ENCODE measurements at places on chromosomes 16 and 17. TPM values are rescaled to one million over a fixed set of nuclear protein-coding genes. Genes with fewer than 3 reads are reported as not detected.

- DNase-seq, result no peak
Observed at GRCh38 chr17:39235555-39236449, 10.1 kb upstream of the STAC2 start.

- no peak for DNase-seq
Observed at GRCh38 chr16:16830973-16831372, 452.0 kb downstream of the NPIPA7 start.

- DNase-seq, result no peak
Observed at GRCh38 chr16:27749547-27749875, 199.6 kb downstream of the KATNIP start.

DNA sequence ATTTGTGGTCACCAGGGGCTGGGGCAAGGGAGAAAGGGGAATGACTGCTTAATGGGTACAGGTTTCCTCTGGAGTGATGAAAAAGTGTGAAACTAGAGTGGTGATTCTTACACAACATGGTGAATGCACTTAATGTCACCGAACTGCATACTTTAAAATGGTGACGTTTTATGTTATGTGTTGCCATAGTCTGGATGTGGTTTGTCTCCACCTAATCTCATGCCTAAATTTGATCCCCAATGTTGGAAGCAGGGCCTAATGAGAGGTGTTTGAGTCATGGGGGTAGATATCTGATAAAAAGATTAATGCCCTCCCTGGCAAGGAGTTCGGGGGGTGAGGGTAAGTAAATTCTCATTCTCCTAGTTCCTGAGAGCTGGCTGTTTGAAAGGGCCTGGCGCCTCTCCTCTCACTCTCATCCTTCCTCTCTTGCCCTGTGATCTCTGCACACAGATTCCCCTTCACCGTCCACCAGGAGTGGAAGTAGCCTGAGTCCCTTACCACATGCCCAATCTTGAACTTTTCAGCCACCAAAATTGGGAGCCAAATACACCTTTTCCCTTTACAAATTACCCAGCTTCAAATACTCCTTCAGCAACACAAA is 15.3 kb downstream of the XPO6 start:
- DNase-seq, result no peak

DNA sequence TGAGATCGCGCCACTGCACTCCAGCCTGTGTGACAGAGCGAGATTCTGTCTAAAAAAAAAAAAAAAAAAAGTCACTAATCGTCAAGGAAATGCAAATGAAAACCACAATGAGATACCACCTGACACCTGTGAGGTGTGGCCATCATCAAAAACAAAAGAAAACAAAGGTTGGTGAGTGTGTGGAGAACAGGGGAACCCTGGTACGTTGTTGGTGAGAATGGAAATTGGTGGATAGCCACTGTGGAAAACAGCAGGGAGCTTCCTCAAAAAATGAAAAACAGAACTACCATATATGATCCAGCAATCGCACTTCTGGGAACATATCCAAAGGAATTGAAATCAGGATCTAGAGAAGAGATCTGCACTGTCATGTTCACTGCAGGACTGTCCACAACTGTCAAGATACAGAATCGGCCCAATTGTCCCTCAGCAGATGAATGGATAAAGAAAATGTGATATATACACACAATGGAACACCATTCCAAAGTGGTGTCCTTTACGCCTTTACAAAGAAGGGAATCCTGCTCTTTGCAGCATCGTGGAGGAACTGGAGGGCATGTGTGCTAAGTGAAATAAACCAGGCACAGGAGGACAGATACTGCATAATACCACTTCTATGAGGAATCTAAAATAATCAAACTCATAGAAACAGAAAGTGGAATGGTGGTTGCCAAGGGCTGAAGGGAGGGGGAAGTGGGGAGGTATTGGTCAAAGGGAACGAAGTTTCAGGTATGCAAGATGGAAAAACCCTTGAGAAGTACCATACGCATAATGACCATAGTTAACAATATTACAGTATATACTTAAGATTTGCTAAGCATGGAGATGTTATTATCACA is 63.5 kb upstream of the PLCG2 start:
- no peak for DNase-seq

DNA sequence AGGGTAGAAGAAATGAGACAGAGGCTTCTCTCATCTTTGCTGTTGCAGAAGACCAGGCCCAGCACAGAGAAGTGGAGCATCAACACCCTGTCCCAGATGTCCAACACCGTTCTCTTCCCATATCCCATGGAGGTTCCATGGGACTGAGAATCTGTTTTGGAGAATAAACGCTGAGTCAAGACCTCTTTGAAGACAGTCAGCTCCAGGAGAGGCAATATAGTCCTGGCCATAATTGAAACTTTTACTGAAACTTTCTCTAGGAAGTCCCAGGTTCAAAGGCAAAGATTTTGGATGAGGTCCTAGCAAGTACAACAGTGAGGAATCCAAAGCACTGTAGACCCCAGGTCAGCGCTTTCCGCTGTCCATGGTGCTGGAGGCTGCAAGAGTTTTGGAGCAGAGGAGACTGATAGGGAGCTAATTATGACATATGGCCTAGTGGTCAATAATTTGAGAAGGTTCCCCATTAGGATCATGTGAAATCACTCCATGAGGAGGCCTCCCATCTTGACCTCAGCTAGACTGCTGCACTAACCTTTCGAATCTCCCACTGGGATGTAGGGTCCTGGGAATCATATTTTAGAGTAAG is 36.0 kb downstream of the OSBPL7 start:
- DNase-seq, result no peak

DNA sequence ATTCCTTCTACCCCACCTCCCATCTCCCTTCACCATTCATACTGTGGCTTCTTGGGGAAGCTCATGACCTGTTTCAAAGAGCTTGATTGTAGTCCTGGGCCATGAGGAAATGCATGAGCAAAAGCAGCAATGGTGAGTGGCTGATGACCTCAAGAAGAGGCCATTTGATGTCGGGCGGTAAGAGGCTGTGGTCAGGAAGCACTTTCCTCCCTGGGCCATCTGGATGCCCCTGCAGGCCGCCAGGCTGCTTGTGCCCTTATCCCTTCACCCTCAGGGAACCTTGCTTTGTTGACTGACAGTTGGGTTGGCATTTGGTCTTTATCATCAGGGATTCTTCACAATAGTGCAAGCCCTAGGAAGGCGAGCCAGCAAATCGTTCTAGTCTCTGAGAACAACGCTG is 78.3 kb upstream of the TBX2 start:
- no peak for DNase-seq

DNA sequence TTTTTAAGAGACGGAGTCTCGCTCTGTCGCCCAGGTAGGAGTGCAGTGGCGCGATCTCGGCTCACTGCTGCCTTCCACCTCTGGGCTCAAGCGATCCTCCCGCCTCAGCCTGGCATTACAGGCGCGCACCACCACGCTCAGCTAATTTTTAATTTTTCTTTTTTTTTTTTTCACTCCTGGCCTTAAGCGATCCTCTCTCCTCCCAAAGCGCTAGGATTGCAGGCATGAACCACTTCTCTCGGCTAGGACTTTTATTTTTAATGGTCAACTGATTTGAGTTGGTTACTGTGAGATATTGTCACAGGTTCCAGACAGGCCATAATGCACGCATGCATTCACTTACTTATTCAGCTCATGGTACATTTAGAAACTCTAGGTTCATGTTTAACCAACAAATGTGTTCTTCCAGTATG is 888 bp downstream of the PIGW start:
- no peak for DNase-seq

GRCh38 chr16:66515596-66516508 is 34.1 kb downstream of the TK2 start:
- DNase-seq, result peak; percentile 64

DNA sequence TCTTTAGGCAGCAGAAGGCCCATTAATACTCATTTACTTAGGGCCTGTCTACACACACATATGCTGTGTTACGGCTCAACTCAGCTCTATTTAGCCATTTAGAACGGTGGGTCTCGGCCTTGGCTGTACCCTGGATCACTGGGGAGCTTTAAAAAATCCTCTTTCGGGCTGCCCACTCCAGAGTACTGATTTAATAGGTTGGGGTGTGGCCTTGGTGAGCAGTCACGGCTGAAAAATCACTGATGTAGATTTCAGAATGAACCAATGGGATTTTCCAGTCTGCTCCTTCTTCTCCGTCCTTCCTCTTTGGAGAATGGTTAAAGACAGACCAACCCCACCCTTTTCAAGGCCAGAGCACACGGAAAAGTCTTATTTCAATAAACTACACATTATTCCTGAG is 223.5 kb downstream of the CCDC182 start:
- DNase-seq, result no peak

DNA sequence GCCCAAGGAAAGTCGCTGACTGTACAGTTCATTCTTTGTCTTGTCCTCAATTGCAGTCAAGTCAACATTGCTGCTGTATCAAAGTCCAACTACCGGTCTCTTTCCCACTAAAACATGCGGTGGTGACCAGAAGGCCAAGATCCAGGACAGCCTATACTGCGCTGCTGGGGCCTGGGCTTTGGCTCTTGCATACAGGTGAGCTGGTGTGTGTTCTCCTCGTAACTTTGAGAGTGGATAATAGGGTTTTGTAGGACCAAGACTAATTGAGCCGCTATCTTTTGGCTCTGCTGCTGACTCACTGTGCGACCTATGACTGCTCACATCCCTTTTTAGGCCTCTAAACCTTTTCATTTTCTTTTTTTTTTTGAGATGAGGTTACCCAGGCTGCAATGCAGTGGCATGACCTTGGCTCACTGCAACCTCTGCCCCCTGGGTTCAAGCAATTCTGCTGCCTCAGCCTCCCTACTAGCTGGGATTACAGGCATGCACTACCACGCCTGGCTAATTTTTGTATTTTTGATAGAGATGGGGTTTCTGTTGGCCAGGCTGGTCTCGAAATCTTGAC is 38.7 kb downstream of the PHKB start:
- DNase-seq, result no peak

DNA sequence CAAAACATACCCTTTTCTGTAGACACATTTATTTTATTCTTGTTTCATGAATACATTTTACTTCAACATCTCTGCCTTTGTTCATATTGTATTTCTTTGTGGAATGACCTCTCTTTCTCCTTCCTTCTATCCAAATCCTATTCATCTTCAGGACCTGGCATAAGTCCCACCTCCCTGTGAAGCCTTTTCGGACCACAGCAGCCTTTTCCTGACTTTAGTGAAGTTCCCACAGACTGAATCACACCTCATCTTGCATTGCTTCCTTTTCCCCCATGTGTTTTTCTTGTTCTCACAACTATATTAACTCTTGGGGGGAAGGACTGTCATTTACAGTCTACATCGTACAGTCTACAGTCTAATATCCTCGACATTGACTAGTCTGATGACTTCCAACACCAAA is 58.2 kb downstream of the MFSD11 start:
- DNase-seq, result no peak

DNA sequence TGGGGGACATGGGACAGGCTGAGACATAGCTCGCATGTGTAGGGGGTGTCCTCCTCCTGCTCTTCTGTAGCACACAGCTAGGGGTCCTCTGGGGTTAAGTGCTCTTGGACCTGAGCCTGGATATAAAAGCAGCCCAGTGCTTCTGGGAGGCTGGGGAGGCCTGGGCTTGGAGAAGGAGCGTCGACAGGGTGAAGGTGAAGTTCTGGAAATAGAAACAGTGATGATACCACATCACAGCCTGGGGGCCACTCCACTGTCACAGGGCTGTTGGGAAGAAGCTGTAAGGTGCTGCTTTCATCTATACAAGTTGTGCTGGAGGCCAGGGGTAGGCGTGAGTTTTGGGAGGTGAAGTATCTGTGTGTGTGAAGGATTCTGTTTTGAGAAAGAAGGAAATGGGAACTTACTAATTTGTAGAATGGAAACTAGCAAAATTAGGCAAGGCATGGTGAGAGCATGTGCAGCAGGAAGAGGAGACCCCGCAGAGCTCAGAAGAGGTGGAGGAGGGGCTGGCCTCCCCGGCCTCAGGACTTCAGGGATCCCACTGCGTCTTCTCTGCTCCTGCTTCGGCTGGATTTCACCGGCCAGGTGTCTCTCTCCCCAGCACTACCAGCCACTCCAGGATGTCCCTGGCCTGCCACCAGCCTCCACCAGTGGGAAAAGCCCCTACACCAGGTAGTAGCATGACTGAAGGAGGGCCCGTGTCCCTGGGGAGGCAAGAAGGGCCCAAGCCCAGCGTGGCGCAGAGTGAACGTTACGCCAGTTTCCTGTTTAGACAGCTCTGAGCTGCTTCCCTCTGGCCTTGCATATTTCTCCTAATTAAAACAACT is 19.4 kb downstream of the PLCG2 start:
- DNase-seq, result no peak

GRCh38 chr17:20944014-20944865 is 98.6 kb downstream of the USP22 start:
- DNase-seq, result no peak

- no peak for DNase-seq
Observed at GRCh38 chr17:77098884-77099545, 41.8 kb upstream of the SEC14L1 start.

DNA sequence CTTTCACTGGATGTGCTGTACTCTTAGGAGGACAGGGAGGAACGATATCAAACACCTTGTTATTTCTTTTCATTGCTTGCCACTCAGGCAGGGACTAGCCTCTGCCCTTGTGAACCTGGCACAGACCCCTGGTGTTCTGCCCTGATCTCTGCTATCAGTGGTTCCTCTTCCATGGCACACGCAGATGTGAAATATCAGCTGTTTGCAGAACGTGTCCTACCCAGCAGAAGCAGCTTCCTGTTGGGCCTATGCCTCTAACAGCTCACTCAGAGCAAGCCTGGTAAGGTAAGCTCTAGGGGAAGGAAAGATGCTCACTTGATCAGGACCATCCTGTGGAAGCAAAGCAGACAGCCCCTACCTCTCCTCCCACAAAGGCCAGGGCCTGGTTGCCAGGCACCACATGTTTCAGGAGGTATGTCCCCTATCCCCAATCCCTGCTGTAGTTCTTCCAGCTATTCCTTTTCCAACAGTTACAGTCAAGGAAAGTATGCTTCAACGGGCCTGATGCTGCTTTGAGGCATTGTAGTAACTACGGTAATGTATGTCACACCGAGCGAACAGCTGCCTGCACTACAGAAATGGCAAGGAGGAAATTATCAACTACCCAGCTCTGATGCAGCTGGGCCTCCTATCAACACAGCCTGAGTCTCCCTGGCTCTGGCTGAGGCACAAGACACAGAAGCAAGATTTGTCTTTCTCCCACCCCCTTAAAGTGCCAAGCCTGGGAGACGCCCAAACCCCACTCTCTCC is 41.3 kb upstream of the GFOD2 start:
- DNase-seq, result peak; percentile 64

MYO1C gene
- 24.0 TPM for polyA plus RNA-seq

CDRT4 gene
- polyA plus RNA-seq, result 0.31 TPM

KCNAB3 gene
- polyA plus RNA-seq, result 0.18 TPM

SYNRG gene
- 5.2 TPM for polyA plus RNA-seq

NOG gene
- polyA plus RNA-seq, result 0.60 TPM

CASKIN1 gene
- 0.45 TPM for polyA plus RNA-seq

MYH11 gene
- polyA plus RNA-seq, result 8.0 TPM

NPIPA2 gene
- polyA plus RNA-seq, result 0.20 TPM

DNAAF1 gene
- 0.17 TPM for polyA plus RNA-seq

MEIOB gene
- not detected for polyA plus RNA-seq

NDUFAF8 gene
- 42.4 TPM for polyA plus RNA-seq

ZNF750 gene
- 0.79 TPM for polyA plus RNA-seq

MYL11 gene
- 636 TPM for polyA plus RNA-seq

HEATR9 gene
- polyA plus RNA-seq, result not detected

MCRIP2 gene
- polyA plus RNA-seq, result 95.1 TPM

KCNH4 gene
- polyA plus RNA-seq, result not detected

HSD17B1 gene
- 1.7 TPM for polyA plus RNA-seq

WNT9B gene
- polyA plus RNA-seq, result not detected
